ENCODE measurements at places on chromosomes 4 and X.

DNA sequence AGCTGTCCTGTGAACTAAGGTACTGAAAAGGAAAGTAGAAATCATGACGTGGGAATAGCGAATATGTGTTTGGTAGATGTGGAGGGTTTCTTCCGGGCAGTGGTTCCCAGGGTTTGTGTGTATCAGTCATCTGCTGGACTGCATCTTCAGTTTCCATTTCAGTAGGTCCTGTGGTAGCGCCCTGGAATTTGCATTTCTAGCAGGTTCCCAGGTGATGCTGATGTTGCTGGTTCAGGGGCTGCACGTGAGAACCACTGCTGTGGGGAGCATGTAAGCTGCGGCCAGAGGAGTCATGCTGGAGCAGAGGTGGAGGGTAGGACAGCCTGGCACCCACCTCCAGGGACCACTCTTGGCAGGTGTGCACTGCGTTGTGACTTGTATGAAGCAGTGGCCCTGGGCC, 47.1 kb downstream of the ARHGAP10 start:
- DNase-seq, result no peak

DNA sequence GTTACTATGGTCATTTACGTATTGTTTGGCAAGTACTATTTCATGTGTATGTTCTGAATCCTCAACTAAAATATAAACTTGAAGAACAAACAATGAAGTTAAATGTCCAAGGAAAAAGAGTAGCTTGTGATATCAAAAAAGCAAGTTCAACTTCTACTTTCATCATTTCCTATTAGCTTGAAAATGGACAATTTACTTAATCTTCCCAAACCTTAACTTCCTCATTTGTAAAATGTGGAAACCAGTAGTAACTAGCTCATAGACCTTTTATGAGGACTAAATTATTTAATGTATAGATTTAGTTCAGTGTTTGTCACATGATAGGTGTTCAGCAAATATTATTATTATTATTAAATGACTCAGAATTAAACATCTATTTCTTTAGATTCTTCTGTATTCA, 276.8 kb upstream of the TET2 start:
- no peak for DNase-seq

DNA sequence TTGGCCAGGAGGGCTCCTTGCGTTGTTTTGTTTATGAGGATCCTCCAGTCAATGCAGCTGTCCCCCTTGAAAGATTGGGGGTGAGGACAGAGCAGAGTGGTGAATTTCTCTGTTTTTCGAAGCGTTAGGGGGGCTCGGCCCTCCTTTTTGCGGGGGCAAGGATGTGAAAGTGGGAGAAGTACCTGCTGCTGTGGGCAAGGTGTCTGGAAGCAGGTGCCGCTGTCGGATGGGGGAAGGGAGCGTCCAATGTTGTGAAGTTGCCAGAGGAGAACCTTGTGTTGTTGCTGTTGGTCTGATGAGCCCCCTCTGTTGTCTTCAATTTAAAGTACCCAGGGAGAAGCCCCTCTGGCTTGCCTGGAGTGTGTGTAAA, 613 bp downstream of the GLRB start:
- DNase-seq, result no peak

DNA sequence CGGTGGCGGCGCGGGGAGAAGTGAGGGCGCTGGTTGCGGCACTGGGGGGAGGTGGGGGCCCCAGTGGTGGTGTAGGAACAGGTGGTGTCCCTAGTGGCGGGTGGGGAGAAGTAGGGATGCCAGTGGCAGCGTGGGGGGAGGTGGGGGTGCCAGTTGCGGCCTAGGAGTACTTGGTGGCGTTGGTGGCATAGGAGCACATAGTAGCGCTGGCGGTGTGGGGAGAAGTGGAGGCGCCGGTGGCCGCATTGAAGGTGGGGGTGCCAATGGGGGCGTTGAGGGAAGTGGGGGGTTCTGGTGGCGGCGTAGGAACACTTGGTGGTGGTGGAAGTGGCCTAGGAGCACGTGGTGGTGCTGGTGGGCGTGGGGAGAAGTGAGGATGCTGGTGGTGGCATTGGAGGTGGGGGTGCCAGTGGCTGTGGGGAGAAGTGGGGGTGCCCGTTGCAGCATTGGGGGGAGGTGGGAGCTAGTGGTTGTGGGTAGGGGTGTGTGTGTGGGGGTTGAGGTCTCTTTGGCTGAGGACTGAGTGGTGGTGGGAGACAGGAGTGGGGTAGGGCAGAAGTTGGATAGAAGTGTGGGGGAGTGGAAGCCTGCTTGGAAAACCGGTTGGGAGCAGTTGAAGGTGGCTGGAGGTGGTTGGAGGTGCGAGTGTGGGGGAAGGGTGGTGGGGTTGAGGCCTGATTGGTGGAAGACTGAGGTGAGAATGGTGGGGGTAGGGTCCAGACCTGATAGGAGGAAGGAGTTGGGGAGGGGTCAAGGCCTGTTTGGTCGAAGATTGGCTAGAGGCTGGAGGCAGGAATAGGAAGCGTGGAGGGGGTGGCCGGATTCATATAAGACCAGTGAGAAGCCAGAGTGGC, 1.1 kb downstream of the GCNA start:
- no peak for DNase-seq

- DNase-seq, result no peak
Observed at GRCh38 chrX:53080628-53081580, 1.3 kb upstream of the TSPYL2 start.

GRCh38 chr4:159425737-159426305, 322.9 kb downstream of the RAPGEF2 start:
- no peak for DNase-seq

DNA sequence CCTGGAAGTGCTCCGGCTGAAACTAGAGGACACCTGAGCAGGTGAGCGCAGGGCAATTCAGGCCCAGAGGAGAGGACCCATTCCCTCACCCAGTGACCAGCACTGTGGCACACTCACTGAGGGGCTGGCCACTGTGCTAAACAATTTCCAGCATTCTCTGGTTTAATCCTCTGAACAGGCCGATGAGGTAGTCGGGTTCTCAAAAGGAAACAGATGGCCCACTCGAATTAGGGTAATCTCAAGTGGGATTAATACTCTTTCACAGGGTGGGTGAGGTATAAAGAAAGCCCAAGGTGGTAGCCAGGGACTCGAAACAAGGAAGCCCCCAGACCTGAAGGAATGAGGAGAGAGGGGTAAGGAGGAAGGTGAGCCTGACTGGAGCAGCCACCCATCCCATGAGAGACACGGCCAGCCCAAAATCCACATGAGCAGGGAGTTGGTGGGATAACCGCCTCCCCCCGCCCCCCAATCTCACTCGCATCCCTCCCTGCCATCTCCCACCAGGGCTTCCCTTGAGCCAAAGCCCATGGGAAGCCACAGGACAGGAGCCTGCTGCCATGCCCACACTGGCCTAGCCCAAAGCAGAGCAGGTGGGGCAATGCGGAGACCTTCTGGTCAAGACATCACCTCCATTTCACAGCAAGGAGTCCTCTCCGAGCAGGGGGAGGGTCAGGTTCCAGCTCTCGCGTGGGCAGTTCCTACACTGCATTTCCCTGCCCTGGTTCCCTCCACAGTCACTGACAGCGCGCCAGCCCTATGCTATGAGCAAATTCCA, 55.0 kb downstream of the SH3KBP1 start:
- no peak for DNase-seq

- no peak for DNase-seq
Observed at GRCh38 chr4:55446578-55446922, 50.8 kb downstream of the TMEM165 start.

GRCh38 chr4:134560728-134561127, 359.1 kb upstream of the PABPC4L start:
- DNase-seq, result no peak
